ENCODE measurements at places on chromosomes 6 and 20.
A peak's percentile ranks its signal among the peaks of the same experiment; 100 is the strongest.

DNA sequence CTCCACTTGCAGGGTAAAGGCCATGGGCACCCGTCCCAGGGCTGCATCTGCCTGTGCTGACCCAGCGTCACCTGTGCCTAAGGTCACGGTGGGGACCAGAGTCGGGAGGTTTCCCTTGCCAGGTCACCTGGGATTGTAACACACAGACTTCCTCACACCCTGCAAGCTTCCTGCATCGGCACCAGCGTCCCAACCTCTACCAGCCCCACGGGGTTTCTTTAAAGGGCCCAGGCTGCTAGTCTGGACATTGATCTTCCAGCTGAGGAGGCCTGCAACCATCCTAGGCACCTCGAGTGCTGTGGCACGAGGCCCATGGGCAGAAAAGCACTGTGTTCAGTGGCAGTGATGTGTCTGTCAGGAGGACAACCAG, 12.6 kb downstream of the ACSS1 start:
- DNase-seq: no peak

DNA sequence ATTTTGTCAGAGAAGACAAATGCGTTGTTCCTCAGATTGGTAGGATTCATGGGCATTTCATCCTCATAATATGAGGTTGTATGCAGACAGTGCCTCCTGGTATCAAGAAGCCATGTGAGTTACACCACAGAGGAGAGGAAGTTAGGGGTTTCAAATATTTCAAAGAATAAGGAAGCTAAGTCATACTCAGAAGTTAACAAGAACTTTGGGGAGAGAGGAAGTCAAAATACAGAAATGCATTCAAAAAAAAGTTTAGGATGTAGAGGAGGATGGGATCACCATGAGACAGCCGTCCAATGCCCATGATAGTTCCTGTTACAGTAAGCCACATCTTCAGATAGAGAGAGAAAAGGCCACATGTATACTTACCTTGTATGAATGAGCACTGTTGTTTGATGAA, 22.3 kb downstream of the HLA-DOB start:
- DNase-seq: no peak

- no peak for DNase-seq
These were observed 42.0 kb downstream of the MAPK14 start for GRCh38 chr6:36069573-36069972.

- no peak for DNase-seq
These were observed 454.7 kb downstream of the TFAP2B start for GRCh38 chr6:51273228-51273961.

- no peak for DNase-seq
These were observed 15.6 kb downstream of the MAFB start for GRCh38 chr20:40673442-40673841.

- no peak for DNase-seq
These were observed 16.9 kb downstream of the RARS2 start for GRCh38 chr6:87572883-87573282.

DNA sequence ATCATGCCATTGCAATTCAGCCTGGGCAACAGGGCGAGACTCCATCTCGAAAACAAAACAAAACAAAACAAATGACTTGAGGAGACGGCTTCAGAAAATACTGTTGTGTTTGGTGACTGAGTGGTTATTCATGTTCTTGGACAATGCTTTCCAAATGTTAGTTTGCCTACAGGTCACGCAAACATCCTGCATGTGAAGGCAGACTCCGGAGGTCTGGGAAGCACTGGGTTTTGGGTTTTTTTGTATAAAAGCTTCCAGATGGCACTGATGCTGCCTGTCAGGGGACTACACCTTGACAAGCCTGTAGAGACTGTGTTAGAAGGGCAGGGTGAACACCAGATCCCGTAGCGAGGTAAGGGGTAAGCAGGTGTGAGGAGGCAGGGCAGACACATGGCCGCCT, 81.7 kb downstream of the THBS2 start:
- DNase-seq: no peak

DNA sequence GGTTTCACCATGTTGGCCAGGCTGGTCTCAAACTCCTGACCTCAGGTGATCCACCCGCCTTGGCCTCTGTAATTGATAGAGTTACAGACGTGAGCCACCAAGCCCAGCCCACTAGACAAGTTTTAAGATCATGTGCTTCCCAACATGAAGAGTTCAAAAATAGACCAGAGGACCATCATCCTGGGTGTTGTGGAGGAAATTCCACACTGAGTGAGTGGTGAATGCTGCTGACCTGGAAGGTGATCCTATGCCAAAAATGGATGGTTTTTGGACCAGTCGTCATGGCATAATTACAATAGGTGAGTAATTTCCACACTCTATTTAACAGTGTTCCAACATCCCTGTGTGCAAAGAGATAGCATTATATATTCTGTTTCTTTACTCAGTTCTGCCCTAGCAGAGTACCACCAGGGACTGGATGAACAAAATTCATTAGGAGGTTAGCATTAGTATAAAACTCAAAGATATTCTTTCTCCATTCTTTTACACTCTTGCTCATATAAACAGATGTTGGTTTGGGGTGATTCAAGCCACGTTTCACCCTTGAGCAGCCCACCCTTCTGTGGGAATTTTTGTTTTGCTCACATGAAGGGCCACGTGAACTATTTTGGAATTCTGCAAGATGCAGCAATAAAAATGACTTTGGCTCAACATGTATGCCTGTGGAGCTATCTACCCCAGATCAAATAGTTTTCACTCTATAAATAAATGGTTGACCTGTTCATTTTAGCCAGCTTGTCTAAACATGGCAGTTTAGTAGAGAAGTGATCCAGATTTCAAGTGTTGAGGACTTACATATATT, 206.2 kb upstream of the TCF21 start:
- no peak for DNase-seq

GRCh38 chr6:25354078-25354932, 75.1 kb downstream of the CARMIL1 start:
- DNase-seq: no peak

DNA sequence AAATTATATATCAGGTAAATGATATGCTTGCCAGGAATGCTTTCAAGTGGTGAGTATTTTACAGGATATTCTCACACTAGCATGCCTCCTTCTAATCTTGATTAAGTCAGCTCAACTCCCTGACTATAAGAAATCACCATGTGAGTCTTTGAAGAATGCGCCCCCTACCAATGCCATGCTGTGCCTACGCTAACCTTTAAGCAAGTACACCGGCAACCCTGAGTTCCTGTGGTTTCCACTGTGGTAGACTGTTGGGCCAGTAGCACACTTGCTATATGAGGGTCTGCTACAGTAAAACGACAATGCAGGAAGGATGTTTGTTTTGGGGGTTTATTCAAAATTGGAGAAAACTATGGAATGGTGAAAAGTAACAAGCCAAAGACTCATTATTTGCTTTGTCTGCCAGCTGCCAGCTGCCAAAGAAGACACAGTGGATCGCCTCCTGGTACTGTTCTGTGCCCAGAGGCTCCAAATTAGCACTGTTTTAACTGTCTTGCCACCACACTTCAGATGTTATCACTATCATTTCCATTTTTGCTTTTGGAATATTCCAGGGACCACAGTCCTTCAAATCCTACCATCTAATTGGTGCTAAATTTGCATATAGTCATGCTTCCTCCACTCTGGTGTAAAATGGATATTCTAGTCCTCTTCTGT, 333.5 kb downstream of the RNGTT start:
- DNase-seq: peak; percentile 6

DNA sequence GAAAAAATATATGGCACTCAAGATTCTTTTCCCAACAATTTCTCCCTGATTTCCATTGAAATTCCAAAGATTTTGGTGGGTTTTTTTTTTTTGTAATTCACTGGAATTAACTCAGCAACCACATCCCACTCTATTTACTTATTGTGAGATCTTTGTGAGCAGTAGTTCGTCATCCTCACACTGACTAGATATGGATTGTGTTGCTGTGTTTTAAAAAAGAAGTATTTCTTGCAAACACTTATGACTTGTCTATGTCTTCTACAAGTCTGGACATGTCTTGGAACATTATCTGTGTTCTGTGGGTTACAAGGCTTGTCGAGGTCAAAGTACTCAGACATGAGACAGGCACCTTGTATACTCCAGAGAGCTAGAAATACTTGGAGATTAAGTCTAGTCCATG, 7.3 kb upstream of the TENT5A start:
- DNase-seq: peak; percentile 74

DNA sequence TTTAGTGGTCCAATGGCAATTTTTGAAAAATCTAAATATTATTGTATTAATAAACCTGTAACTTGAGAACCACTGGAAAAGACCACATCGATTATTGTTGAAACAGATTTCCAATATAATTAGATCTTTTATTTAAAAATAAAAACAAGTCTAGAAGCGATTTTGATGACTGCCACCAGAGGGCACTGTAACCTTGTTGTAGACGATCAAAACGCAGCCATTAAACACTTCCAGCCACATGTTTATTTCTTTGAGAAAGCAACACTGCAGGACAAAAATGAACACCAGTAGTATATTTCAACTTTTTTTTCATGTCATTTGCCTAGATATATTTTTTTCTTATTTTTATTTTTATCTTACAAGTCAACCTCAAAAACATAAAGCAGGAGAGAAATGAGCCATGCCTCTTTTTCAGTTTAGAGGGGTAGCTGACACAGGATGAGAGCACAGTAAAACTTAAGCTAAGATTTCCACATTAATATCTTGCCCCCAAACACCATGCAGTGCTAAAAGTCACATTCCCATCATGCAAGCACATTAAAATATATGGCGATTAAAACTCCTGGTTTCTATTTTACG, 115.4 kb downstream of the OPRM1 start:
- peak; percentile 35 for DNase-seq

GRCh38 chr6:16503241-16503775, 258.0 kb downstream of the ATXN1 start:
- no peak for DNase-seq

GRCh38 chr6:62803094-62803493, 408.2 kb upstream of the FKBP1C start:
- DNase-seq: no peak

GRCh38 chr6:94144807-94145206, 725.4 kb upstream of the EPHA7 start:
- no peak for DNase-seq

- no peak for DNase-seq
These were observed 14.5 kb downstream of the BCL2L1 start for GRCh38 chr20:31707994-31708735.

DNA sequence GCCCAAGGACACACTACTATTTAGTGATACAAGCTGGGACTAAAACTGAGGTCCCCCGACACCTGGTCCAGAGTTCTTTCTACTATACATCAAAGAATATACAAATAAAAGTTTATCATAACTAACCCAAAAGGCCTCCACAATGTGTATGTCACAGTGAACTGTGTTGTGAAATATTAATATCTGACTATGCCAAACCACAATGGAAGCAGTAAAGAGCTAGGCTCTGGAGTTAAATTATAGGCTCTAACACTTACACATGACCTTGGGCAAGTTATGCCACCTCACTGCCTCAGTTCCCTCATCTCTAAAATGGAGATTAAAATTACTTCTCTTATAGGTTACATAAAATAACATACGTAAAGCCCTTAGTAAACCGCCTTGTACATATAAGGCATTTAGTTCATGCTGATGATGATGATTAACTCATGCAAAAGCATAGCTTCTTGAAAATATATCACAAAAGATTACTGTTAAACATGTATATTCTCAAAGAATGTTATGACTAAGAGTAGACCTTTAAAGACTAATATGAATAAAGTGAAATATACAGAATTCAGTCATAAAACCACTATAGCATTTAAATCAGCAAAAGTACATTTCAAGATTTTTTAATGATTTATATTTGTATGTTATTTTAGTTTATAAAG, 5.7 kb downstream of the SUPT3H start:
- DNase-seq: no peak

- peak; percentile 26 for DNase-seq
These were observed 8.8 kb upstream of the NDRG3 start for GRCh38 chr20:36754656-36755222.

- DNase-seq: no peak
These were observed 85.8 kb downstream of the MAP3K5 start for GRCh38 chr6:136706430-136706829.

GRCh38 chr20:60649541-60649940, 602.5 kb upstream of the CDH4 start:
- no peak for DNase-seq

DNA sequence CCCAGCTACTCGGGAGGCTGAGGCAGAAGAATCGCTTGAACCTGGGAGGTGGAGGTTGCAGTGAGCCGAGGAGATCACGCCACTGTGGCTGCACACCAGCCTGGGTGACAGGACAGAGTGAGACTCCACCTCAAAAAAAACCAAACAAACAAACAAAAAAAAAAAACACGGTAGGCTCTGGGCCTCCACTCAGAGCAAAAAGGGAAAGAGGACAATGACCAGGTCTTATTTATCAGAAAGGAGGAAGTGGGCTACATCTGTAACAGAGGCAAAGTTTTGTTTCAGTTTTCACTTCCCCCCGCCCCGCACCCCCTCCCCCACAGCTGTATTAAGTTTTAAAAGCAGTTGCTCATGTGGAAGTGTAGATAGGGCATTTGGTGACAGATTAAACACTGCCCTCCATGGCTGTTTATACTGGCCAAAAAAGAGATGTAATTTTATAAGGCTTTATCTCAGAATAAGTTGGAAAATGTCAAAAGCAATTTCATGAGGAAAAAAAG, 114.6 kb downstream of the RCAN2 start:
- no peak for DNase-seq

GRCh38 chr20:53071833-53072232, 99.7 kb downstream of the TSHZ2 start:
- no peak for DNase-seq

GRCh38 chr20:55009066-55009465, 533.7 kb downstream of the DOK5 start:
- DNase-seq: no peak

DNA sequence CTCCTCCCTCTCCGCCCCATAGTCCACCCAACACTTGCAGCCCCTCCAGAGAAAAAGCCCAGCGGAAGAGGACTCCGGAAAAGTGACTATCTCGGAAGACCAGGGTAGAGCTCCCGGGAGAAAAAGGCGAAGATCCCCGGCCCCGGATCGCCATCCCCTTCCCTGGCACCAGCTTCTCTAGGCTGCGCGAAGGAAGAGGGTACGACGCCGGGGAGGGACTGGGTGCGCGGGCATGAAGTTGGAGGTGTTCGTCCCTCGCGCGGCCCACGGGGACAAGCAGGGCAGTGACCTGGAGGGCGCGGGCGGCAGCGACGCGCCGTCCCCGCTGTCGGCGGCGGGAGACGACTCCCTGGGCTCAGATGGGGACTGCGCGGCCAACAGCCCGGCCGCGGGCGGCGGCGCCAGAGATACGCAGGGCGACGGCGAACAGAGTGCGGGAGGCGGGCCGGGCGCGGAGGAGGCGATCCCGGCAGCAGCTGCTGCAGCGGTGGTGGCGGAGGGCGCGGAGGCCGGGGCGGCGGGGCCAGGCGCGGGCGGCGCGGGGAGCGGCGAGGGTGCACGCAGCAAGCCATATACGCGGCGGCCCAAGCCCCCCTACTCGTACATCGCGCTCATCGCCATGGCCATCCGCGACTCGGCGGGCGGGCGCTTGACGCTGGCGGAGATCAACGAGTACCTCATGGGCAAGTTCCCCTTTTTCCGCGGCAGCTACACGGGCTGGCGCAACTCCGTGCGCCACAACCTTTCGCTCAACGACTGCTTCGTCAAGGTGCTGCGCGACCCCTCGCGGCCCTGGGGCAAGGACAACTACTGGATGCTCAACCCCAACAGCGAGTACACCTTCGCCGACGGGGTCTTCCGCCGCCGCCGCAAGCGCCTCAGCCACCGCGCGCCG, 822 bp downstream of the FOXQ1 start:
- DNase-seq: no peak

GRCh38 chr6:12017876-12018401, 5.8 kb downstream of the HIVEP1 start:
- DNase-seq: no peak

- DNase-seq: peak; percentile 67
These were observed 13.8 kb upstream of the GTF3C6 start for GRCh38 chr6:110944681-110945151.

Data from non-pigmented ciliary epithelial cell (primary cell).